T-cell (primary cell): ENCODE measurements at places on chromosomes 7 and 10. TPM values are rescaled to one million over a fixed set of nuclear protein-coding genes. Genes with fewer than 3 reads are reported as not detected.
A peak's percentile ranks its signal among the peaks of the same experiment; 100 is the strongest.

- no peak overlapping the region for H3K4me3 ChIP-seq
- DNase-seq = no peak
- H3K27me3 ChIP-seq = no peaks in the 10 kb centered on the region
- H3K4me1 ChIP-seq = no peaks in the 10 kb centered on the region
- H3K36me3 ChIP-seq = no peaks in the 10 kb centered on the region
Measured at GRCh38 chr10:20686015-20686635, 211.0 kb downstream of the NEBL start.

The FAM25G gene
- total RNA-seq = not detected

DNA sequence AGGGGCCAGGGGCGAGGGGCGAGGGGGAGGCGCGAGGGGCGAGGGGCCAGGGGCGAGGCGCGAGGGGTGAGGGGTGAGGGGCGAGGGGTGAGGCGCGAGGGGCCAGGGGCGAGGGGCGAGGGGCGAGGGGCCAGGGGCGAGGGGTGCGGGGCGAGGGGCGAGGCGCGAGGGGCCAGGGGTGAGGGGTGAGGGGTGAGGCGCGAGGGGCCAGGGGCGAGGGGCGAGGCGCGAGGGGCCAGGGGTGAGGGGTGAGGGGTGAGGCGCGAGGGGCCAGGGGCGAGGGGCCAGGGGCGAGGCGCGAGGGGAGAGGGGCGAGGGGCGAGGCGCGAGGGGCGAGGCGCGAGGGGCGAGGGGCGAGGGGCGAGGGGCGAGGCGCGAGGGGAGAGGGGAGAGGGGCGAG, 192.3 kb downstream of the PTPRN2 start:
- DNase-seq = no peak
- H3K36me3 ChIP-seq = no peaks in the 10 kb centered on the region
- no peaks in the 10 kb centered on the region for H3K27me3 ChIP-seq
- no peak overlapping the region for H3K4me3 ChIP-seq

The FOXI2 gene
- total RNA-seq = not detected

The NACAD gene
- 0.13 TPM for total RNA-seq

DNA sequence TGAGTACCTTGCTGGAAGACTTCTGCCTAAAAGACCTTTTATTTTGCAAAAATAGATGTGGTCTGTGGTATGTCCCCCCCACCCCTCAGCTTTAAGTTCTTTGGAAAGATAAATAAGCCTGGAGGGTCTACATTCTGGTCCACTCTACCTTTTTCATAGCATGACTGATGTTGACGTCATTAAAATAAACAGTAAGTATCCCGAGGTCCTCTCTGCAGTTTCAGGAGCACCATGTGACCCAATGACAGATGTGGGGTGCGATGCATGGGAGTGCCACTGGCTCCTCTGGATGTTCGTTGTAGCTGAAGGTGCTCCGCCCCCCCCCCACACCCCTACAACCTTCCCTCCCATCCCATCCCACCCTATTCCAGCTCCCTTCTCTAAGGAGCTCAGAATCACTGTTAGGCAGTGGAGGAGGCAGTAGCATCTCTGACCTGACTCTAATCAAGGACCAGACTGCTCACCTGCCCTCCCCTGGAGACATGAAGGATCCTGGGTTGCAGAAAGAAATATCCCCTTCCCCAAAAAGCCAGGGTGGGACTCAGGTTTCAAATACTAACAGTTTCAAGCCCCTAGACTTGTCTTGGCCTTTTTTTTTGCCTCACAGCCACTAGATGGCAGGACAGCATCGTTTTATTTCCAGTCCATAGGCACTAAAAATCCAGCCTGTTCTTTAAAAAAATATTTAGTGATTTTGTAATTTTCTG, 25.1 kb downstream of the CASP7 start:
- DNase-seq = no peak
- H3K4me1 ChIP-seq = peaks cover 5% of the 10 kb centered on the region
- no peak overlapping the region for H3K27ac ChIP-seq
- no peaks in the 10 kb centered on the region for H3K27me3 ChIP-seq
- H3K36me3 ChIP-seq = peaks cover 3% of the 10 kb centered on the region

DNA sequence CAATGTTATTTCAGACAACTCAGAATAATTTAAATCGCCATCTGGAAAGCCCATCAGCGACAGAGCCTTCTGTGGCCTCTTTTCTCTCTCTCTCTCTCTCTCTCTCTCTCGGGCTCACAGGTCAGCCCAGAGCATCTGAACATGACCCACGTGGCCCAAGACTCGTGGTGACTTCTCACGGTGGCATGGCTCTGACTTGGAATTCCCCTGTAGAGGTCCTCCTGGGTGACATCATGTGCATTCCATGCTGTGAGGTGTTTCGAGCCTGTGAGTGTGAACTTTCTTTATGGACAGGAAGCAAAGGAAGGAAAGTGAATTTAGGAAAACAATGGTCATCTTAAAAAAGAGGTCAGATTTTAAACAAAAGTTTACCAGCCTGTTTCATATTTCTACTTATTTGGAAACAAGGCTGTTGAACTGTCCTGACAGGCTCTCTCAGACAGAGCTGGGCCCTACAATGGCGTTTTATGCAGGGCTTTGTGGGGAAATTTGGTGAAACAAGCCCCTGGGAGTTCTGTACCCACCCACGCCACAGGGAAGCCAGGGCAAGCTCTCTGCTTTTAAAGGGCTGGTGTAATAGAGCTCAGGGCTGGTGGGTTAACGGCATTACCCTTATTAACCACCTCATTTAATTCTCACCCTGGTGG, 359.7 kb upstream of the ZNF32 start:
- no peaks in the 10 kb centered on the region for H3K27me3 ChIP-seq
- no peak for DNase-seq
- H3K27ac ChIP-seq = no peak overlapping the region
- no peaks in the 10 kb centered on the region for H3K4me1 ChIP-seq

The EPHA1 gene
- 43.5 TPM for total RNA-seq

The ZNF365 gene
- total RNA-seq = 7.9 TPM

DNA sequence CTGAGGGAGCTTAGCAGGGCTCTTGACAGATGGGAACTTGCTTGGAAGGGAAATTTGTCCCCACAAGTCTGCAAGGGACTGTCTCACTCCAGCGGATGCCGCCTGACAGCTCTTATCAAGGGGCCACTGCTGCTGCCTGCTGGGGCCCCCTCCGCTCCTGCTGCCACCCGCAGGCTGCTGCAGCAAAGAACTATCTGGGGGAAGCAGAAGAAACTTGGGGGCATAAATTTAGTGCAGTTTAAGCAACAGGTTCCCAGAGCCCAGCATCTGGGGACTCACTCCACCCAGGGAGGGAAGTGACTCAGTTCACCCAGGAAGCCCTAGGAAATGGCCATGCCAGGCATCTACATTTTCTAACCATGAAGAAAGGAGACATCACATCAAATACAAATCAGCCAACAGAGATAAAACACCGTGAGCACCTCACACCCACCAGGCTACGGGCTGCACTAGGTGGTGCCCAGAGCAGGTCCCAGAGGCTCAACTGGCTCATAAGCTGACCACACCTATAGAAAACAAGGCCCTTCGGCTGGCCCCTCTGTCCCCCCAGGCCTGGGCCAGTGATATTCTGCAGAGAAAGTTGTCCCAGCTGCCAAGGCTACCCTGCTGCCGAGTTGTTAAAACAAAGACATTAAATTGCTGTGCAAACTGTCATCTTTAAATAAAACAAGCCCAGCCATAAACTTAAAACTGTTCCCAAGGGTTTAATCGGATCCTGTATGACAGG, 3.7 kb downstream of the RGS10 start:
- no peaks in the 10 kb centered on the region for H3K27me3 ChIP-seq
- DNase-seq = no peak
- H3K4me1 ChIP-seq = peaks cover 31% of the 10 kb centered on the region
- H3K36me3 ChIP-seq = no peaks in the 10 kb centered on the region
- H3K27ac ChIP-seq = peak overlapping the region; percentile 63

DNA sequence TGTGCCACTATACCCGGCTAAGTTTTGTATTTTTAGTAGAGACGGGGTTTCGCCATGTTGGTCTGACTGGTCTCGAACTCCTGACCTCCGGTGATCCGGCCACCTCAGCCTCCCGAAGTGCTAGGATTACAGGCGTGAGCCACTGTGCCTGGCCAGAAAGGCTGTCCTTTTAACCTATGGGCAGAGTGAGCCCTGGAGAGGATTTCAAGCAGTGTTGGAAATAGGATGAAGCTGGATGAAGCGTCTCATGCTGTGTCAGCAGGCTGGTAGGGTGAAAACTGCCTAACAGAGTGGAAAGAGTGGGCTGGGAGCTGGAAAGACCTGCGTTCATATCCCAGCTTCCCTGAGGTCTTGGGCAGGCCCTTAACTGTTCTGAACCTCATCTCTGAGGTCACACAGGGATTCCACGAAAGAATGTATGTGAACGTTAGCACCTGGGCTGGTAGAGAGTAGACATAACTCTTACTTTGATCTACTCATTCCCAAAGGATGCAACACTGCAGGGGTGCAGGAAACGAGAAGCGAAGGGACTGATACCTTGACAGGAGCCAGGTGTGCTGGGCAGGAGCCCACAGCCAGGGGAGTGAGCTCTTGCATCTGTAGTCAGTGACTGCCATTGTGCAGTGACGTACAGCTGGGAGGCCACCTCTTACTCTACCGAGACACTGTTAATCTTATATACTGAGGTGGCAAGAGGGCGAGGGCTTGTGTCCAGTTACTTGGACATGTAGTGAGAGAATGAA, 34.1 kb downstream of the WBP1L start:
- no peak overlapping the region for H3K4me3 ChIP-seq
- peaks cover 3% of the 10 kb centered on the region for H3K36me3 ChIP-seq
- H3K4me1 ChIP-seq = peaks cover 12% of the 10 kb centered on the region
- DNase-seq = no peak

- H3K27ac ChIP-seq = no peak overlapping the region
- no peaks in the 10 kb centered on the region for H3K27me3 ChIP-seq
- no peaks in the 10 kb centered on the region for H3K4me1 ChIP-seq
- no peak for DNase-seq
Measured at GRCh38 chr10:19043431-19043830, 5.2 kb upstream of the MALRD1 start.

The CALML3 gene
- total RNA-seq = not detected

The VSTM2A gene
- not detected for total RNA-seq

The RGR gene
- not detected for total RNA-seq

DNA sequence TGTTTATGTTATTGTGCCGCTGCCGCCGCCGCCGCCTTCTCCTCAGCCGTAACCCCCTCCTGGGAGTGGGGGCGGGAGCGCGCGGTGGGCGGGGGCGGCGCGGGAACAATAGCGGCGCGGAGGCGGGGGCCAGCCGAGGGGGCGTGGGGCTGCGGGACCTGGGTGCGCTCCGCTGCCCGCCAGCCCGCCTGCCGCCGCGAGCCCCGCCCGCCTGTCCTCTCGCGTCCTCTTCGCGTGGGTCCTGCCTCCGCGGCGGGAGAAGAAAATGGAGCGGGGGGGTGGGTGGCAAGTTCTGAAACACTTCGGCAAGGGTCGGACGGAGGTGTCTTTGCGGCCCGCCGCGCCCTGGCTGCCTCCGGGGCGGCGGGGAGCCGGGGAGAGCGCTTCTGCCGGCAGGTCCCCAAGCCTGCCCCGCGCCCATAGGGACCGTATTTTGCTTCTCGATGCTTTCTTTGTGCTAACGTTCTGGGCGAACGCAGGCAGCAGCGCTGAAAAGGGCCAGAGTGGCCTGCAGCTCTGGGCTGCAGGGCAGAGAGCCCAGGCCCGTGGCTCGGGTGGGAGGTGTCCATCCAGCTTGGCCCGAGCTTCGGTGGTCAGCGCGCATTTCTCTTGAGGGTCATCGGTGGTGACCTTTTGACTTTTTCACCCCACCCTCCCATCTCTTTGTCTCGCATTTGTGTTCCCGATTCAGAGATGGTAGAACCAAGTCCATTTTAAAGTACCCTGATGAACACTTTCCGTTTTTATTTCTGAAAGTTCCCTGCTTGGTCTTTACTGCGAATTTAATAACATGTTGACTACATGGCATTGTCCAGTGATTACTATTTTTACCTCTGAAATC, 613 bp downstream of the MAPK8 start:
- peak overlapping the region; percentile 81 for H3K4me3 ChIP-seq
- no peak overlapping the region for H3K27ac ChIP-seq
- no peaks in the 10 kb centered on the region for H3K36me3 ChIP-seq

- peak overlapping the region; percentile 51 for H3K27ac ChIP-seq
- H3K4me3 ChIP-seq = peak overlapping the region; percentile 84
- no peaks in the 10 kb centered on the region for H3K36me3 ChIP-seq
- peaks cover 25% of the 10 kb centered on the region for H3K4me1 ChIP-seq
Measured at GRCh38 chr7:129225206-129225930, 538 bp downstream of the AHCYL2 start.

- no peak overlapping the region for H3K4me3 ChIP-seq
- H3K27ac ChIP-seq = no peak overlapping the region
- no peaks in the 10 kb centered on the region for H3K27me3 ChIP-seq
- no peak for DNase-seq
- H3K36me3 ChIP-seq = no peaks in the 10 kb centered on the region
- no peaks in the 10 kb centered on the region for H3K4me1 ChIP-seq
Measured at GRCh38 chr10:87846023-87846422, 17.3 kb downstream of the KLLN start.

GRCh38 chr10:114408968-114409444, 4.7 kb upstream of the AFAP1L2 start:
- no peaks in the 10 kb centered on the region for H3K36me3 ChIP-seq
- no peaks in the 10 kb centered on the region for H3K4me1 ChIP-seq
- no peak for DNase-seq
- H3K27ac ChIP-seq = no peak overlapping the region

DNA sequence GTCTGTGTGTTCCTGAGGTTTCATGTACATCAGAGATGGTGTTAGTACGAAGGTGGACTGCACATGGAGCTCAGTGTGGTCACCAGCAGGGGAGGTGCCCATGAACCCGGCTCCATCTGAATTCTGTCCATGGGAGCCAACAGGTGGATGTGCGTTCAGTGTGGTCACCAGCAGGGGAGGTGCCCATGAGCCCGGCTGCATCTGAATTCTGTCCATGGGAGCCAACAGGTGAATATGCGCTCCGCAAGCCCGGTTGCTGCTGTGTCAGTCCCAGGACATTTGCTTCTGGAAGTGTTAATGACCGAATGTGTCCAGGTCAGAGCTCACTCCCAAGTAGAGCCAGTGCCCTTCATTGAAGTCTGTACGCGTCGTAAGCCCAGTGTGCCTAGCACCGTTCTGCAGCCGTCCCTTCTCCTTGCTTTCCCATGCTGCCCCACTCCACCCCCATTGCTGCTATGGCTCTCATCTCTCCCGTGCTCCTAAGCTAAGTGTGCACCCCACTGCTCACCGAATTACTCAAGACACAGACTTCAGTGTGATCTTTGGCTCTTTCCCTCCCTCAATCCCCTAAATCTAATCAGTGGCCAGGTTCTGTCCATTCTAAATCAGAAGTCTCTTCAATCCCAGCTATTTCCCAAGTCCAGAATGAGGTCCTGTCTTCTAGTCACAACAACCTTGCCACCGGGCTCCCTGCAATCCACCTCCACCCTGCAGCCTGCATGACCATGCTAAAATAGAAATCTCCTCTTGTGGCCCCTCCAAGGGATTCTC, 352.4 kb downstream of the TCERG1L start:
- no peak for DNase-seq
- H3K4me3 ChIP-seq = no peak overlapping the region

The RPEL1 gene
- not detected for total RNA-seq

GRCh38 chr7:112529521-112529920, 48.7 kb downstream of the LSMEM1 start:
- peaks cover 6% of the 10 kb centered on the region for H3K27me3 ChIP-seq
- H3K4me3 ChIP-seq = no peak overlapping the region
- H3K27ac ChIP-seq = no peak overlapping the region
- H3K36me3 ChIP-seq = no peaks in the 10 kb centered on the region

The VIPR2 gene
- 0.63 TPM for total RNA-seq

- H3K36me3 ChIP-seq = no peaks in the 10 kb centered on the region
- peaks cover 2% of the 10 kb centered on the region for H3K4me1 ChIP-seq
- DNase-seq = no peak
- no peak overlapping the region for H3K27ac ChIP-seq
- H3K4me3 ChIP-seq = no peak overlapping the region
Measured at GRCh38 chr7:35701287-35701900, 6.5 kb upstream of the HERPUD2 start.
